ENCODE measurements at places on chromosomes 13 and 19.

GRCh38 chr13:94312511-94313216 lies 166.8 kb downstream of the DCT start:
- DNase-seq: no peak

DNA sequence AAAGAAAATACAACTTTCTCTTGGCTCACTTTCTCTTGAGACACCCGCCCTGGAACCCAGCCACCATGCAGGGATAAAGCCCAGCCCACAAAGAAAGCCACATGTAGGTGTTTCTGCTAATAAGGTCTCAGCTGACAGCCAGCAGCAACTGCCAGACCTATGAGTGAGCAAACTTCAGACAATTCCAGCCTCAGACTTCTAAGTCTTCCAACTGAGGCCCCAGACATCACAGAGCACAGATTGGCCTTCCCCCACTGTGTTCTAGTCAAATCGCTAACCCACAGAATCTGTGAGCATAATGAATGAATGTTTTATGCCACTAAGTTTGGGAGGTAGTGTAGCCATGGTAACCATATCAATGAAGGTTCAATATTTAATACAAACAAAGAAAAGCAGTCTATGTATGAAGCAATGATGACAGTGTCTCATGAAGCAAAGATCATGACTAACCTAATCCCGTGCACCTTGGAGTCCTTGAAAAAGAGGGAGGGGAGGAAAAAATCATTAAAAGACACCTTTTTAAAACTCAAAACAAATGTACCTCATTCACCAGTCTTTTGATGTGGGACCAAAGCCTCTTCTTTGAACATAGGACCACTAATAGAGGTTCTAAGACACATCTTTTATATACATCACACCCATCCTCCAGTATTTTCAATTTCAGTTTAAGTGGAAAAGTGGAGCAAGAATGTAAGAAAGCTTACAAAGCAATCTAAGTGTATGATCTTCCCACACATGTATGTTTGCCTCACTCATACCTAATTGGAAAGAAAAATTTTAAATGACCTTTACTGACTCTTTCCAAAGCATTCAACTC lies 6.2 kb downstream of the MRPS31 start:
- DNase-seq: peak; percentile 24

DNA sequence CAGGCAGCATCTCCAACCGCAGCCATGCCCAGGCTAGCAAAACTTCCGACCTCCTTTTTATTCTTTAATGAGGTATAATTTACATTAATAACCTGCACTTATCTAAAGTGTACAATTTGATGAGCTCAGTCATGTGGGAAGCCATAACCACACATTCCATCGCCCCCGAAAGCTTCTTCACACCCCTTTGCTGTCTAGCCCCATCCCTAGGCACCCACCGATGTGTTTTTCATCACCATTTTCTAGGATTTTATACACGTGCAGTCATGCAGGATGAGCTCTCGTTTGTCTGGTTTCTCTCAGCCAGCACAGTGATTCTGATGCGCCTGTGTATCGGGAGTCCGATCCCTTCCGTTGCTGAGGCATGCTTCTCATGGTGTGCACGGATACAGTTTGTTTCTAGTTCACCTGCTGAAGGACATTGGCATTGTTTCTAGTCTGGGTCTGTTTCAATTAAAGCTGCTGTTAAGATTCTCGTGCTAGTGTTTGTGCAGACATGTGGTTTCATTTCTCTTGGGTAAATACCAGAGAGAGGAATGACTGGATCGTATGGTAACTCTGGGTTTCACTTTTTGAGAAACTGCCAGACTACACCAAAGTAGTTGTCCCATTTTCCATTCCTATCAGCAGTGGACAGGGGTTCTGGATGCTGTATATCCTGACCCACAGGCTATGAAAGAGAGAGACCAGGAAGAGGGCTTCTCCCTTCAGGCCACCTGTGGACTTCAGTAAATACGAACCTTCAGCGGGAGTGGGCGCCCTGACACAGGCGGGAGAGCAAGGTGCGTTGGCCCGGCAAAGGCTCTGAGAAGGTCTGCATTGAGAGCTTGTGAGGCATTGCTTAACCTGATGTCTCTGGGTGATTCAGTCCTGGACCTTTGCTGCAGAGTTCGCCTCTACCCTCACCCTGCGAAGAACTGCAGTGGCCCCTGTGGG lies 4.9 kb downstream of the AP1M1 start:
- no peak for DNase-seq

DNA sequence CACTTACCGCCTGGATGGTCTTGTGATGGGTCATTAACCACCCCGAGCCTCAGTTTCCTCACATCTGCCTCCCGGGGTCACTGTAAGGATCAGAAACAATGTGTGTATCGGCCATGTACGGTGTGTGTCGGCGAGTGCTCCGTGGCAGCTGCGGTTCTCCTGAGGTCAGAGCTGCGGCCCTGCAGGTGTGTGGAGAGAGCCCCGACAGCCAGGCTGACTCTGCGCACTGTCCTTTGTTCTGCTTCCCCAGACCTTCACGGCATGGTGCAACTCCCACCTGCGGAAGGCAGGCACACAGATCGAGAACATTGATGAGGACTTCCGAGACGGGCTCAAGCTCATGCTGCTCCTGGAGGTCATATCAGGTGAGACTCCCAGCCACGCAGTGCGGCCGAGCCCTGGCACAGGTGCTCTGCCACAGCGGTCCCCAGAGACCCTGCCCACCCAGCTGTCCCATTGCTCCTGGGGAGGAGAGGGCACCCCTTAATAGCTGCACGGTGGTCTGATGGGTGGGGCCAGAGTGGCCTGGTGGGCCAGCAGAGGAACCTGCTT lies 43.8 kb downstream of the CAPN12 start:
- no peak for DNase-seq

DNA sequence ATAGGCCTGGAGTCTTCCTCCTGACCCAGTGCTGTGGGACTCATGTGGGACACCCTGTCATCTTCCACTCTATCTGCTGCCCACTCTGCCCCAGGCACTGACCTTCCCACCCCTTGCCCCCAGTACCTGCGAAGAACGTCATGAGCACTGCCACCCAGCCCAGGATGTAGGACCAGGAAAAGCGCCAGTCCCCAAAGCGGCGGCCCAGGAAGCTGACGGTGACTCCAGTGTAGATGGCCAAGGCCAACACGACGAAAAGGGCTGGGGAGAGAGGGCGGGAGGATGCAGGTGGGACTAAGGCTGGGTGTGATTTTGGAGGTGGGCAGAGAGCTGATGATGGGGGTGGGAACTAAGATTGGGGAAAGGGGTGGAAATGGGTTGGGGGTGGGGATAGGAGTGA lies 7.4 kb downstream of the LIM2 start:
- DNase-seq: no peak

DNA sequence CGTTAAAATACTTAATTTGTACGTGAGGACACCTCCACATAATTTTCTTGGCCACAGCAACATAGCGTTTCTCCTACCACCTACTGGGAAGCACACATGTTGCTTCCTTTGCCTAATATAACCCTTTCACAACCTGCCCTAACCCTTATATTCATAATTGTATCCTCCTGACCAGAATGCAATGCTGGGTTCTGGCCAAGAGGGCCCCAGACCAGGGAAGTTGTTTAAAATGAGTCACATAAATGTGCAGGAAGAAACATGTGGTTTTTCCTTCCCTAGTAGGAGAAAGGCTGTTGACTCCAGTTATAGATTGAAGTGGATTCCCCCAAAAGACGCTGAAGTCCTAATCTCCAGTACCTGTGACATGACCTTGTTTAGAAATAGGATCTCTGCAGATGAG lies 187.3 kb downstream of the NUFIP1 start:
- DNase-seq: no peak

- no peak for DNase-seq
Observed at GRCh38 chr13:47598340-47598911, 402.6 kb downstream of the SUCLA2 start.

- DNase-seq: no peak
Observed at GRCh38 chr13:76131551-76131950, 495.4 kb downstream of the LMO7 start.

GRCh38 chr19:482186-483041 lies 13.9 kb upstream of the MADCAM1 start:
- no peak for DNase-seq

All from stimulated activated CD4-positive, alpha-beta T cell treated with anti-CD3 and anti-CD28 coated beads, Interleukin-2, amount 100 ng/mL, for 48 hours (primary cell).